ENCODE measurements at places on chromosomes 7 and 10.

DNA sequence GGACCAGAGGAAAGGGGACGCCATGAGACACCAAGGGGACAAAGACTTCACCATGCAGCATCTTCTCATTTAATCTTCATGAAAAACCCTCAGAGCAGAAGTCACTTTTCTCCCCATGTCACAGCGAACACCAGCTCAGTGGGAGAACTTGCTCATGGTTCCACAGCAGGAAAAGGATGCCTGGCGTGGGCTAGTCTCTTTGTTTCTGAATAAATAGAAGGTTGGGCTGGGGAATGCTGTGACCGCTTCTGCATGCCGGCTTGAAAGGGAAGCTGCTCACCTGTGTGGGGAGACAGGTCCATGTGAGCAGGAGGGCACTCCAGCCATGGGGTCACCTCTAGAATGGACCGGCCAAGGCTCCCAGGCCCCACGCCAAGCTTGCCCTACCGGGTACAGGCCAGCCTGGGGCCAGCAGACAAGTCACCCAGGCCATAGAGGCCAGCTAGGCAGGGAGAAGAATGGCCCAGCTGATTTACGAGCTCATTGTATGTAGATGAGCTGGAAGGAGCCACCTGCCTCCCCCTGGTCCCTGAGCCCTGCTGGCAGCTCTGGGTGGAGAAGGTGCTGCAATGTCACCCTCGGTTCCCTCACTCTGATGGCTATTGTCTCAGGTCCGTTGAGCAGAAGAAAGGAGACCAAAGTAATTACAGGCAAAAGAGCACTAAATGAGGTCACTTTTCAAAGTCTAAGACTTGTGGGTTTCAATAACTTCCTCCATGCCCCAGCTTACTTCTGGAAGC lies 82.0 kb upstream of the PDZD8 start:
- no peak for DNase-seq

DNA sequence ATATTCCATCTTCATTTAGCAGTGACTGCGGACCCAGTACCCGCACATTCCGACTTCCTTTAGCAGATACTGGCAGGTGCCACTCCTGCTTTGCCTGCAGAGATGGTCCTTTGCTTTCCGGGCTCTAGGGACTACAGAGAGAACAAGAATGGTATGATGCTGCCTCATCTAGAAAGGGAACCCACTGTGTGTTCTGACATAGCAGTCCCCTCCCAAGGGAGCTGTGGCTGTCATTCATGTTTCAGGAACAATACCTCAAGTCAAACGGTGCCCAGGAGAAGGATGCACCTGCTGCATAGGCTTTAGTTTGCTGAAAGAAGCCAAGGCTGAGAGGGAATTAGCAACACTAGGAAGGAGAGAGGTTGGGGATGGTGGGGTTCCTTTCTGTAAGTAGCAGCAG lies 15.9 kb upstream of the TMEM72 start:
- no peak for DNase-seq

GRCh38 chr10:12056748-12057147 lies 12.0 kb upstream of the DHTKD1 start:
- no peak for DNase-seq

DNA sequence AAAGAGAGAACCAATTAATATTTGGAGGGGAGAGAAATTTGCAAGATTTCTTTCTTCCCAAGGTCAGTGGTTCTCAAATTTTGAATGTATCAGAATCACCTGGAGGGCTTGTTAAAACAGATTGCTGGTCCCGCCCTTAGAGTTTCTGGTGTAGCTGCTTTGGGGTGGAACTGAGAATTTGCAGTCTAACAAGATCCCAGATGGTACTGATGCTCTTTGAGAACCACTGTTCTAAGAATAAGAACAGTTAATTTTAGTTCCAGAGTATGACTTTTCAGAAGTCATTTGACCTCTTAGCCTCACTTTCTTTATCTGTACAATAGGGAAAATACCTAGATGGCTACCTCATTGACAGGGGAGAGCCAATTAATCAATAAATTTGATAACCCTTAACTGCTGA lies 161.6 kb downstream of the PRKG1 start:
- DNase-seq = no peak

DNA sequence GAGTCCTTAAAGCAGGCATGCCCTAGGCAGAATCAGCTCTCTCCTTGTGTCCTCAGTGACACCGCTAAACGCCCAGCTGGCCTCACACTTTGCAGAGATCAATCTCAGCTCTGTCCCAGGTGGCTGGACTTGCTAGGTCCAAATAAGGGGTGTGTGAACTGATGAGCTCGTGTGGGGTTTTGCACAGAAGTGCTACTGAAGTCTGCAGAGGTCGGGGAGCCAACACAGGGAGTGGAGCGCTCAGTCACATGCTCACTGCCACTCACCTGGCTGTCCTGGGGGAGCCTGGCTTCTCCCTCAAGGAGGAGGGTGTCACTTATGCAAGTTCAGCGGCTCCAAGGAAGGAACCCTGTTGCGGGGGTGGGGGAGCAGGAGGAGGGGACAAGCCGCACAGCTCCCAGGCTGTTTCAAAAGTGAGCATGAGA lies 2.0 kb downstream of the ELN start:
- no peak for DNase-seq

DNA sequence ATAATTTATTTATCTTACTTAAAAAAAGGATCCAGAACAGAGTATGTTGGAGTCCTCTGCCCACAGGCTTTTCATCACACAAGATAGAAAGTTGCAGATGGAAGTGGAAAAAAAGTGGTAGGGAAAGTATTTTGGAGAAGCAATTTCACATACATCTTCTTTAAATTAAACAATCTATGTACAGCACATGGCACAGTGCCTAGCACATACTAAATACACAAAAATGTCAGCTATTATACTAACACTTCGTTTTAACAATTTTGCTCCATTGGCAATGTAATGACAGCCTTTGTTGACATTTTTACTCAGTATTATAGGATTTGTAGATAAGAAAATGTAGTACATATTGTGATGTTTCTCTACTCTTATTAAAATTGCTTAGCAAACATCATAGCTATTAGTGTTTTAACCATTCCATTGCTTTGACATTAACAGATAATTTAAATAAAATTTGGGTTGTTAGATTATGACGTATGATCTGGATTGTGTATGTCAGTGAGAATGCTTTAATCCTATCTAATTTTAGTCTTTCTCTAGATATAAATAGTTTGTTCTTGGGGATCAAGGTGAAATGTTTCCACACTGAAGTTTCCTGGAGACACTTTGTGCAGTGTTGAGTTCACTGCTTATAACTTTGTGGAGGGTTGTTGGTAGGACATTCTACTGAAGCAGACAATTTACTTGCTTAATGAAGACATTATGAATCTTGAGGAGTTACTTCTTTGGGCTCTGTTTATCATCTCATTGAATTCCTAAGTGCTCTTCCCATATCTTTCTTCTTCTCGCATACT lies 202.8 kb upstream of the DKK1 start:
- no peak for DNase-seq

DNA sequence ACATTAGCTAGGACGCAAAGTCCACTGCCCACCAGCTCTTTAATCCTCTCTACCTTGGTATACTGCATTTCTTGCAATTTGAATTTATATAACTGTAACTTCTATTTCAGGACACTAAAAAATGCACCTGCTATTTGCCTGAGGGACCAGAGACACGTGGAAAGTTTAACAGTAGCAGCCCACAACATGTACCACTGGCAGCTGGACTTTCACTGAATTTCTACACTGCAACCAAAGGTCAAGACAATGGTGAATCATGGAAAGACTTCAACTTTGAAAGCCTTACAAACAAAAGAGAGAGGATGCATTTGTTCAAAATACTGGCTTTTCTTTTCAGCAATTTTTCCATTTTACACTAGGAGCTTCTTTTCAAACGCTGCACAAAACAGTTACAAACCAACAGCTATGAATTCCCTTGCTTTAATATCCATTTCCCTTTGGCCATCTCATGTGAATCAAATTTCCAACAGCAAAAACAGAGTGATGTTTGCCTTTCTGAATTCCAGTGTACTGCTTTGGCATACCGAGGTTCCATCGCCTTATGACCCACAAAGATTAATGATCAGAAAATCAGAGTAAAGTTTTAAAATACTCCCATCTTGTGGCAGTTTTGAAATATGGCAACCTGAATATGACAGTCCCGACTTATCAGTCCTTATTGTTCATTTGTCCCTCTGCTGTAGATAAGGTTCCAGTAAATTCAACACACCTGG lies 29.9 kb upstream of the HNRNPH3 start:
- DNase-seq = no peak

DNA sequence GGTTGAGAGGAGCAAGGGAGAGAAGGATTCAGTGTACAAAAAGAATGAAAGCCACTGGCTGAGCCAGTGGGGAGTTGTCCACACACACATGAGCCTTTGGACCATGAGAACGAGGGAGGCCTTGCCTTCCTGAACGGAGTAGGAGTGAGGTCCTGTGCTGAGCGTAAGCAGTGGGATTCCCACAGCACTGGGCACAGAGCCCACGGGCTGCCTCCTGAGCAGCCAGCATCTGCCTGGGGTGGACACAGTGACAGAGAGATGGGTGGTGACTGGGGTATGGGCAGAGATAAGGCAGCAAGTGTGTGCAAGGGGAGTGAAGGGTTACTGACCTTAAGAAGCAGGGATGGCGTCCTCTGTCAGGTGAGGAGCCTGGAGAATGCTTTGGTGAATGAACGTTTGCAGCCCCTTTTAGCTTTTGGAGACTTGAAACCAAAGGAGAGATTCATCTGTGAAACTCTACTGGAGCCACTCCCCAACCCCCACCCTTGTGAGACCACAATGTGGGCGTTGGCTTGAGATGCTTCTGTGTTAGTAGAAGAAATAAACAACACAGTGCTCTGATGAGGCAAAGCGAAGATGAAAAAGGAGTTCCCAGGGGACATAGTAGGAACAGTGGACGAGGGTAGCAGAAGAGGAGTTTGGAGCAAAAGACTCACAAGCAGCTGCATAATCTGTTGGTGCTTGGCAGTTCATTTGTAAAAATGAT lies 56.5 kb downstream of the FIGNL1 start:
- no peak for DNase-seq

GRCh38 chr7:138885383-138886147 lies 87.6 kb upstream of the ATP6V0A4 start:
- DNase-seq = no peak

DNA sequence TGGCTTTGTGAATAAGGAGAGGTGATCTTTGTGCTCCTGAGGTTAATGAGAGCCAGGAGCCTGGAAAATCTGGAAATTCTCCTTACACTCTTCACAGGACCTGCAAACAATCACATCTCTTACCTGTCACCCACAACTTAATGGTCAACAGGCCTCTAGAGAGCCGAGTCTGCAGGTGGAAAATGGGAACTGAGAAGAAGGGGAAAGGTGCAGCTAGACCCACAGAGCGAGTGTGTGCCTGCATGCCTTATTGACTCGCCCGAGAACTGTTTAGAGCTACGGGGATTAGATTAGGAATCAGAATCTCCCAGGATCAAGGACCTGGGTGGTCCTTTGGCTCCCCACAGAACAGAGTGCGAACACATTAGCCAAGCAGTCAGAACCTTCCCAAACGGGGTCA lies 329.6 kb downstream of the PTEN start:
- no peak for DNase-seq

- no peak for DNase-seq
Observed at GRCh38 chr7:134532180-134532953, 5.0 kb downstream of the AKR1B10 start.

DNA sequence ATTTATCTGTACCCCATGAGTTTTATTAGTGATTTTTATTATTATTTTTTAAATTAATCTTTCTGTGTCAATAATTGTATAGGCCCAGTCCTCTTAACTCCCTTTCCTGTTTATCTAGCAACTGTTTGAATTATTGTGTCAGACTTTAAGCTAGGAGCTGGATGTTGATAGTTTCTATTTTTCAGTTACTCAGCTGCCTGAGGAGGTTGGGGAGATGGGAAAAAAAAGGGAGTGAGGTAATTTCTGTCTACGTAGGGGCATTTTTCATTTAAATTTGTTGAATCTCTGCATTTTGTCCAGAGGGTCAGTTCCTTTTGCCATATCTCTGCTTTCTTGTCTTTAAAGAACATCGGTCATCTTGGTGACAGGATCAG lies 5.0 kb upstream of the ZNF518A start:
- DNase-seq = no peak

- DNase-seq = no peak
Observed at GRCh38 chr10:67306588-67307205, 380.9 kb downstream of the LRRTM3 start.

- no peak for DNase-seq
Observed at GRCh38 chr10:50937230-50937907, 51.9 kb upstream of the A1CF start.

- no peak for DNase-seq
Observed at GRCh38 chr7:30977222-30977621, 13.5 kb downstream of the GHRHR start.

DNA sequence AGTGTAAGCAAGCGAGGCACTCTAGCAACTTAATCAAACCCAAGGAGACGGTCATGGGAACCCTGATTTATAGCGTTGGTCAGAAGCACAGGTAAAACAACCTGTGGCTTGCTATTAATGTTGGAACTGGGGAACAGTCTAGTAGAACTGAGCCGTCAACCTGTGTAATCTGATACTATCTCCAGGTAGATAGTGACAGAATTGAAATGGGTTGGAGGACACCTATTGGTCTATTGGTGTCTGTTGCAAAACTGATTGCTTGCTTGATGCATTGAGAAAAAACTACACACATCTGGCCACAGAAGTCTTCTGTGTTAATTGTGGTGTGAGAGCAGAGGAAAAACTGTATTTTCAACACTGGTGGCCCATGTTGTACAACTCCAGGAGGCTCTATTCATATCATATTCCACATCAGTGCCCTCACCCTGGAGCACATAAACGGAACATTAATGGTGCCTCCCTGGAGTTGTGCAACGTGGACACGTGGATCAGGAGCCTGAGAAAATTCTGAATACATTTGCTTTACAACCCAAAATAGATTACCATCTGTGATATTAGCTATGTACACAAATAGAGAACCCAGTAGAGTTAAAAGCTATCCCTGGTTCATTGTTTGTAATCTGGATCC lies 112.2 kb downstream of the MYO3A start:
- no peak for DNase-seq

DNA sequence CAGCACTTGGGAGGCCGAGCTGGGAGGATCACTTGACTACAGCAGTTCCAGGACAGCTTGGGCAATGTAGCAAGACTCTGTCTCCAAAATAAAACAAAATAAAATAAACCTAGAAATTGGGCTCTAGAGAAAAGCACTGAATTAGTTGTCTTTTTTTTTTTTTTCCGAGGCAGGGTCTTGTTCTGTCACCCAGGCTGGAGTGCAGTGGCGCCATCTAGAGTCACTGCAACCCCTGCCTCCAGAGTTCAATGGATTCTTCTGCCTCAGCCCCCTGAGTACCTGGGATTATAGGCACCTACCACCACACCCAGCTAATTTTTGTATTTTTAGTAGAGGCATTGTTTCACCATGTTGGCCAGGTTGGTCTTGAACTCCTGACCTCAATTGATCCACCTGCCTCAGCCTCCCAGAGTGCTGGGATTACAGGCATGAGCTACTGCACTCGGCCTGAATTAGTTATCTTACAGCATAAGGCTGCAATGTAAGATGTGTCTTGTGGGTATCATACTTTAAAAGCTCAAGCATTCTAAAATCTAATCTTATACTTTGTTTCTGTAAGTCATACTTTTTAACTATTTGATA lies 12.8 kb downstream of the MEIG1 start:
- DNase-seq = peak; percentile 19

GRCh38 chr7:92750946-92751345 lies 85.4 kb downstream of the CDK6 start:
- DNase-seq = no peak

GRCh38 chr10:91587710-91588638 lies 44.9 kb downstream of the PPP1R3C start:
- no peak for DNase-seq

All from activated CD4-positive, alpha-beta T cell treated with anti-CD3 and anti-CD28 coated beads for 24 hours (primary cell).